Ureter (tissue), 1 donor: ENCODE measurements at places on chromosomes 3 and 15.
A peak's percentile ranks its signal among the peaks of the same experiment; 100 is the strongest.

- no peak for DNase-seq
These were observed 83.6 kb upstream of the XCR1 start for GRCh38 chr3:46110701-46111493.

- DNase-seq, result no peak
These were observed 48.1 kb downstream of the RAB11A start for GRCh38 chr15:65917407-65917756.

- DNase-seq, result no peak
These were observed 63.4 kb downstream of the CACNA2D3 start for GRCh38 chr3:54185740-54186139.

DNA sequence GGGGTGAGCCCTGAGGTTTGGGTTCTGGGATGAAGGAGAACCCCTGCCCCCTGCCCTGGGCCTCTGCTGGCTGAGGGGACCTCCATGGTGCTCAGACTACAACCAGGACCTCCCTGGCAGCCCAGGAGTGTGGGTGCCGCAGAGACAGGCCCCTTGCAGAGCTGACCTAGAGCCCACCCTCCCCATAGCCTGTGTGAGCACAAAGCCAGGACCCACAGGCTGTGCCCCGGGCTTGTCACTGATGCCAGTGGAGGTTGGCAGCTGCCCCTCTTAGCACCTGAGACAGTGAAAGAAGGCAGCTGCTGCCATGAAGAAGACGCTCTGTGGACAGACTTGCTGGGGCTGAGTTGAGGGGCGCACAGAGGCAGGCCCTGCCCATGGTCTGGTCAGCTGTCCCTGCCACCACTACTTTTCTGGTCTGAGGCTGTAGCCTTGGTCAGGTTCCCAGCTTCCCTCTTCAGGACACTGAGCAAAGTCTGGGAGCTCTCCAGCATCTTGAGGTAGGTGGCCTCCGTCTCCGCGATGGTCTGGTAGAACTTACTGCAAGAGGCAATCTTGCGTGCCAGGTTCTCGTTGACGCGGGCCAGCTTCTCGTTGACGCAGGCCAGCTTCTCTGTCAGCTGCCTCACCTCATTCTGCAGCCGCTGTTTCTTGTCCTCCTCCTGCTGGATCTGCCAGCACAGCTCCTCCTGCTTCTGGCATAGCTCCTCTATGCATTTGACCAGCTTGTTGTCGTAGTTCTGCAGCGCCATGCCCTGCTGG, 23.0 kb downstream of the USP4 start:
- no peak for DNase-seq

DNA sequence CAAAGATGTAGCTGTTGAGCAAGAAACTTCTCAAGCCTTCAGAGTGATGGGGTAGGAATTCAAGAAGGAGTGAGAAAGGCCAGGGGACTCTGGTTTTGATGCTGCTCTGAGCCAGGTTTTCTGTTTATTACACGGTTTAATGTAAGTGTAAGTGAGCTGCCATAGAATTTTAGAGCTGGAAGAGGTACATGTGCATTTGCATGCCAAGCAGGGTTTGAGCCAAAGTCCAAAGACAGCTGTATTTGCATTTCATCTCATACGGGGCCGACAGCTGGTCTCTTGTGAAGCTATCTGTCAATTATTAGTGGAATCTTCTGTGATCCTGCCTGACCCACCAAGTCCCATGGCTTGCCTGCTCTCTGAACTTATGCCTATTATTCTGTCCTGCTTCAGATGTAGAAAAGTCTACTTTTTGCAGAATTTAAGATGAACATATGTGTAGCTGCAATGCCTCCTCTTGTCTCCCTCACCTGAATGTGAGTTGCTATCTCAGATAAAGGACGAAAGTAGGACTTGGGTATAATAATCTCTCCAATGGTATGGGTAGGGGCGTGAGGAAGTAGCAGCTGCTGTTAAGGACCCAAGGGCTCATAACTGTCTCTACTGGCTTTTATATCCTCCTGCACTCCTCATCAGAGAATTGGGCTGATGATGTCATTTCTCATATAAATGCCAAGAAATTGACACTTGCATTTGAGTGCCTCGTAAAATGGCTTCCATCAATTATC, 160.0 kb downstream of the SQOR start:
- no peak for DNase-seq

- DNase-seq, result no peak
These were observed 191.6 kb upstream of the MRPL3 start for GRCh38 chr3:131694376-131694775.

- DNase-seq, result no peak
These were observed 16.7 kb downstream of the KAT2B start for GRCh38 chr3:20056725-20057611.

DNA sequence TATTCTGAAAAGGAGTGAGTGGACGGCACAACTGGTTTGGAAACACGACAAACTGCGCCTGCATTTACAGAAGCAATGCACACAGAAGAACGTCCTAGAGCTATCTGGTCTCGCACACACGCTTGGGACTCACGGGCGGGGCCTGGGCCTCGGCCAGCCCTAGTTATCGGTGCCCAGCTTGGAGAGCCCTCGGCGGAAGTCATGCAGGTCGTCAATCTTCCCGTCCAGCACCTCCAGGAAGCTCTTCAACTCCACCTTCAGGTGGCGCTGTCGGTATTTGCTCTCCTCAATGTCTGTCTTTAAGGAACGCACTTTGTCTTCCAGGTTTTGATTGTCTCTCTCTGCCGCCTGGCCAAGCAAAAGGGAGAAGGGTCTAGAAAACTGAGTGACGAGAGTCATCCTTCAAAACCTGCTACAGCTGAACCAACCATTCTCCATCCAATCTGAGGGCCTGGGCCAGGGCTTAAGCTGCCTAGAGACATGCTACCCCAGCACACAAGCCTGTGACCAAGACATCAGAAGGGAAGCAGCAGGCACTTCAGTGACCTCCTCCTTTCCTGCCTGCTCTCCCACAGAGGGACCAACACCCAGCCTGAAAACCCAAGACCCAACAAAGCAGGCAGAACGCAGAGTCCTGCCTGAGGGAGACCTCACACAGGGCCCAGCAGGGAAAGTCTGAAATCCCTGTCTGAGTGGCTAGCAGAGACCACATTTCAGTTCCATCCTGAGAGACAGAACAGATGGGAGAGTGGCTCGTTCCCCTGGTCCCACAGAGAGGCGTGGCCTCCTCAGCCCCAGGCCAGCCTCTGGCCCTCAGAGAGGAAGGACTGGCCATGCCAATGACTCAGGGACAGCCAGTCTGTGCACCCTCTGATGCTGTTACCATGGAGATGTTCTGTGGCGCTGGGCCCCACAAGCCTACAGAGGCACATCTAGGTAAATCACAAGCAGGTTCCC, 40.4 kb downstream of the WHAMM start:
- peak; percentile 79 for DNase-seq

GRCh38 chr3:46926447-46926846, 48.9 kb downstream of the PTH1R start:
- no peak for DNase-seq

- DNase-seq, result no peak
These were observed 60.7 kb downstream of the IMPG2 start for GRCh38 chr3:101259485-101260341.

GRCh38 chr15:63565536-63566186, 31.5 kb upstream of the FBXL22 start:
- DNase-seq, result no peak

GRCh38 chr15:80986487-80986886, 3.1 kb downstream of the MESD start:
- no peak for DNase-seq

DNA sequence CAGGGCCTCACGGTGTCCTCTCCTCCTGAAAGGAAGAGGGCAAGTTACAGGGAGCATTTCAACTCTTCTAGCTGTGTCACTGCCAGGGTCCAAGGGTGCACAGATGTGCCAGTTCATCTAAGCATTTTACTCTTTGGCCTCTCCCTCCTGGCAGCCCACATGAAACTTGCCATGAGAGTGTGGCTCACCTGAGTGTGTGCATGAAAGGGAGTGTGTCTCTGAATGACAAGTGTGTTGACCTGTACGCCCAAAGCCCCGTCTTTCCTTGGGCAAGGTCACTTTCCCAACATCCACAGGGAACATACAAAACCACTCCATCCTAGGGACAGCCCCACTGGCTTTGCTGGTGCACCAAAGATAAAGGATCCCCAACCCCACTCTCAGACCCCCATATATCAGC, 280.0 kb downstream of the NTRK3 start:
- DNase-seq, result no peak

- DNase-seq, result no peak
These were observed 651 bp downstream of the MTMR14 start for GRCh38 chr3:9649791-9650521.

DNA sequence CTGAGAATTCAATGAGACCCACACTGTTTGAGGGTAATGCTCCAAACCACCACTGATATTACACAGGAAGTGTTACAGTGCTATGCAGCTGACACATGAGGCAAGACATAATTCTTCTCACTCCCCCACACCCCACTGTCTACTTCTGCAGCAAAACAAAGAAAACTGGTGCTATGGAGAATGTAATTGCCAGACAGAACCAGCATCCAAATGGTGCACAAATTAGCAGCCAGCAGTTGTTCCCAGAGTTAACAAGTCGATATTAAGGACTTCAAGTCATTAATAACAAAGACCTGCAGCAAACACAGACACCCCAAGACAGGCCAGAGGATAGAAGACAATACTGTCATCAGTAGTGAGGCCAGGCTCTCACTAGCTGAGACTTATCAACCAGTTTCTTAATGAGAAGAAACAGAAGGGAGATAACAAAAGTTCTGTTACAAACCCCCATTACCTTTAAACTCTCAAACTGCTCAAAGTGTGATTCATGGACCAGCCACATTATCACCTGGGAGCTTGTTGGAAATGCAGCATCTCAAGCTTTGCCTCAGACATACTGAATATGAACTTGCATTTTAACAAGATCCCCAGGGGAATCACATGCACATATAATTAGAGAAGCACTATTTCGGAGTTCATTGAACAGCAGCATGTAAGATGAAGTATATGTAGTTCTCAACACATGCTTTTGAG, 58.7 kb upstream of the FNDC3B start:
- DNase-seq, result no peak

DNA sequence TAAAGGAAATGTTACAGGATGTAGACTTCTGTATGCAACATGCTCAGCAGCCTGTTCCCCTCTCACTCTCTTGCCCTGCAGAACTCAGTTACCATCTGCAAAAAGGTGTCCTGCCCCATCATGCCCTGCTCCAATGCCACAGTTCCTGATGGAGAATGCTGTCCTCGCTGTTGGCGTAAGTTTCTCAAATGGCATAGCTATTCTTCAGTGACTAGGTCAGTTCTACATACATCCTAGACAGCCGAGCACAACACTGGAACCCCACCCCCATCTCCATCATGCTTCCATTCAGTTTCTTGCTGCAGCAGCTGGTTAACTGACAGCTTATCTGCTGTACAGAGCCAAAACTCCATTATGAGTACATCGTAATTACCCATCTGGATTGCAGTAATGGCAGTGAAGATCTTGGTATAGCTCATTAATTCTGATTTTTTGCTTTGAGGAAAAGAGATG, 4.5 kb downstream of the THBS1 start:
- DNase-seq, result no peak

- no peak for DNase-seq
These were observed 157.1 kb upstream of the TMC3 start for GRCh38 chr15:81531109-81531592.

DNA sequence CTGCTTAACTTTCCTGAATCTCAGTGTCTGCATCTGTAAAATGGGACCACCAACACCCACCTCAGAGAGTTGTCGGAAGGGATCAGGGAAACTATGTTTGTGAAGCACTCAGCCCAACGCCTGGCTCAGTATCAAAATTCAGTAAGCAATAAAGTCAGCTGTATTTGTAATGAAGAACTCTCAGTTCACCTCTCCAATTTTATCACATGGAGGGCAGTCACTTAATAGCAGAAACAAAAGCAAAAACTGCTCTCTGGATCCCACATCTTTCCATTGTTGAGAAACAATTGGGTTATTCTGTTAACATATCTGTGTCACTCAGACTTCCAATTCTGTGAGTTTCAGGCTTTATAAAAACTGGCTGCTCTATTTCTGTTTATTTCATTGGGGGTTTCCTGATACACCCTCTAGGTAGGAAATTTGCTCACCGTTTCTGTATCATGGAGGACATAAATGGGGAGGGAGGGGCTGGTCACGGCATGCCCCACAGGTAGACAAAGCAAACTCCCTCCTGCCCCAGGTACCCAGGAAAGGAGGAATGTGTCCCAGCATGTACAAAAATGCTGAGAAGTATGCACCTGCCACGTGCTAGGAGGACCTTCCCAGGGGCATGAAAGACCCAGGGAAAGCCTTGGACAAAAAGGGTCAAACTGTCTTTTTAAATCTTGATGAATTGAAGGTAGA, 81.4 kb upstream of the LMOD3 start:
- peak; percentile 51 for DNase-seq

DNA sequence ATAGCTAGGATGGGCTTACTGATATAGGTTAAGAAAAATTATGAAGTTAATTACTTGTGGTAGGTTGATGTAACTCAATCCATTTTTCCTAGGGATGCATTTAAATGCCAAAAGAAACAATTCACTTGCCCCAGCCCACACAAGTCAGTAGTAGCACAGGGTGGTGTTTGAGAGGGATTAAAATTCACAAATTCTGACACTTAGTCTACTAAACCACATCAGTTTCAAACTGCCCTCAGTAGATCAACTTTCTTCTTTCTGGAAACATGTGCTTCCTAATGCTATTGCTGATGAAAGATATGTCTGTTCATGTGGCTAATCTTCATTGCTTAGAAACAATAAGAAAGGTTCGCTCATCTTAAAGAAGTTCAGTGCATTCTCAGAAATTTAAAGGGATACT, 160.6 kb downstream of the EPHA3 start:
- DNase-seq, result no peak

- no peak for DNase-seq
These were observed 114.1 kb upstream of the GALNT15 start for GRCh38 chr3:16060358-16060852.

GRCh38 chr15:47184908-47185801, 532.1 kb upstream of the SEMA6D start:
- no peak for DNase-seq

- DNase-seq, result peak; percentile 53
These were observed 779 bp upstream of the CTNNB1 start for GRCh38 chr3:41198526-41198925.

DNA sequence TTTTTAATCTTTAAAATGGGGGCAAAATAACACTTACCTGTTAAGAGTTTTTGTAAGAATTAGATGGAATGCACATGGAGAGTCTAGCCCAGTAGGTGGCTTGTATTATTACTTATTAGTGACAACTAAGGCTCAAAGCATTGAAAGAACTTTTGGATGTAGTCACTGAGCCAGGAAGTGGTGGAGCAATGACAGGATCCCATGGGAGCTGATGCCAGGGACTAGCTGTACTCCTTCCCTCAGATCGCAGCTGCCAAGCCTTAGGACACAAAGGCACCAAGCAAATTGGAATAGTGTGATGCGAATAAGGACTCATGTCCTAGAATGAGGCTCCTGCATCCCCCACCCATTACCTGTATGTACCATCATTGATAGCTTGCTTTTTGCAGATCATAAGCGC, 370.4 kb upstream of the RGMA start:
- DNase-seq, result no peak
